ENCODE measurements at places on chromosomes 12 and 14. TPM values are rescaled to one million over a fixed set of nuclear protein-coding genes. Genes with fewer than 3 reads are reported as not detected.

Gene HOTAIR
- total RNA-seq = 0.30 TPM

- no peaks in the 10 kb centered on the region for H3K36me3 ChIP-seq
- H3K27me3 ChIP-seq = no peaks in the 10 kb centered on the region
- no peak overlapping the region for H3K27ac ChIP-seq
Measured at GRCh38 chr14:39368261-39368959, 63.8 kb downstream of the FBXO33 start.

- H3K4me1 ChIP-seq = peaks cover 8% of the 10 kb centered on the region
- H3K36me3 ChIP-seq = no peaks in the 10 kb centered on the region
- H3K27ac ChIP-seq = no peak overlapping the region
- DNase-seq = peak; percentile 46
- no peak overlapping the region for H3K4me3 ChIP-seq
- no peaks in the 10 kb centered on the region for H3K27me3 ChIP-seq
Measured at GRCh38 chr12:124898200-124898922, 16.1 kb downstream of the UBC start.

Gene TMEM229B
- 5.7 TPM for total RNA-seq

Gene POC1B
- 24.7 TPM for total RNA-seq
